ENCODE measurements at places on chromosomes 11 and 22. TPM values are rescaled to one million over a fixed set of nuclear protein-coding genes. Genes with fewer than 3 reads are reported as not detected.

Gene SGSM1
- total RNA-seq, result not detected

Gene BLID
- 11.4 TPM for total RNA-seq

Gene IL17REL
- total RNA-seq, result under 0.01 TPM

Gene TMEM191C
- 1.8 TPM for total RNA-seq

Gene LAMTOR1
- 114 TPM for total RNA-seq

Data from smooth muscle cell of trachea (primary cell).